ENCODE measurements at places on chromosomes 7 and 10.

- no peak for DNase-seq
Observed at GRCh38 chr7:141685285-141686023, 16.5 kb downstream of the DENND11 start.

- no peak for DNase-seq
Observed at GRCh38 chr7:2808891-2809665, 35.0 kb downstream of the GNA12 start.

GRCh38 chr7:83546586-83546985, 102.4 kb downstream of the SEMA3E start:
- no peak for DNase-seq

DNA sequence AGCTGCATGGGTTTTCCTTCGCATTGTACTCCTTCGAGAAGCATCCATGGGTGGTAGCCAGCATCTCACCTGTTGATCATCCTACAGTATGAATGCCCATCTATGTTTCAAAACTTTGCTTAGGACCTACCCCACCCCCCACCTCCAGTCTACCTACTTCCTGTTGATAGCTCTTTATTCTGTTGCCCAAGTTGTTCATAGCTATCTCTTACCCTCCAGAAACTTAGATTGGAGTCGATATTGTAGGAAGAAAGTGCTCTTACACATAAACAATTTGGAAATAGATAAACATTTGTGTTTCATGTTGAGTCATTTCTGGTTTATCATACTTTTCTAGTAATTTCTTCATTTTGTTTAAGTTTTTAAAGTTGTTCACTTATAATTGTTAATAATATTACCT, 90.1 kb downstream of the FAS start:
- DNase-seq = no peak

DNA sequence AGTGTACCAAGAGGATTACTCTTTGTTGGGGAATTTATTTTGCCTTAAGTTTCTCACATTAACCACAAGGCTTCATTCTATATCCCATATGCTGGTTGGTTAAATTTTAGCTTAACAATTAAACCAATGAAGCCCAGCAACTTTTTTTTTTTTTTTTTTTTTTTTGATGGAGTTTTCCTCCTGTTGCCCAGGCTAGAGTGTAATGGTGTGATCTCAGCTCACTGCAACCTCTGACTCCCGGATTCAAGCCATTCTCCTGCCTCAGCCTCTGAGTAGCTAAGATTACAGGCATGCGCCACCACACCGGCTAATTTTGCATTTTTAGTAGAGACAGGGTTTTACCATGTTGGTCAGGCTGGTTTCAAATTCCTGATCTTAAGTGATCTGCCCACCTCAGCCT, 75.0 kb upstream of the MKX start:
- DNase-seq = no peak

- DNase-seq = no peak
Observed at GRCh38 chr10:63431962-63432797, 33.6 kb downstream of the JMJD1C start.

GRCh38 chr10:123726836-123727235, 60.7 kb downstream of the GPR26 start:
- no peak for DNase-seq

DNA sequence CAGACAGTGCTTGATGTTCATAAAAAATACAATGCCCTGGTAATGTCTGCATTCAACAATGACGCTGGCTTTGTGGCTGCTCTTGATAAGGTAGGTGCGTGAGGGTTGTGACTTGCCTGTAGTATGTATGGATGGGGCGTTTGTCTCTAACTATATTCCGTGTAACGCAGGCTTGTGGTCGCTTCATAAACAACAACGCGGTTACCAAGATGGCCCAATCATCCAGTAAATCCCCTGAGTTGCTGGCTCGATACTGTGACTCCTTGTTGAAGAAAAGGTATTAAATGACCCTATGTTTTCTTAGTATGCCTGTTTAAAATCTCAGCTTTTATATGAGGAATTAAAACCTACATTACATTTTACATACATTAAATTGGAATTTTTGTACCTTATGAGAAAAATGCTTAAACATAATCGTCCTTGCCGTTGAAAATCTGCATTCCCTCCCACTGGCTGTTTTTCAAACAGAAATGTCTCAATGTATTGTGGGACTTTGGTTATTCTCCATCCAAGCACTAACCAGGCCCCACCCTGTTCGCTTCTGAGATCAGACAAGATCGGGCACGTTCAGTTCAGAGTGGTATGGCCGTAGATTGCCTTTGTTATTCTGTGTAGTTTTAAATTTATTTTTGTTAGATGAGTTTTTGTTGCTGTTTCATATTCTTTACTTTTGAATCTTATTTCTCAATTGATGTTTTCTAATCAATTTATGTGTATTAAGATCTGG, 85.3 kb downstream of the CUL1 start:
- DNase-seq = no peak

GRCh38 chr7:47202146-47202783, 379.6 kb downstream of the TNS3 start:
- DNase-seq = no peak

- no peak for DNase-seq
Observed at GRCh38 chr10:17037910-17038309, 91.7 kb downstream of the CUBN start.

DNA sequence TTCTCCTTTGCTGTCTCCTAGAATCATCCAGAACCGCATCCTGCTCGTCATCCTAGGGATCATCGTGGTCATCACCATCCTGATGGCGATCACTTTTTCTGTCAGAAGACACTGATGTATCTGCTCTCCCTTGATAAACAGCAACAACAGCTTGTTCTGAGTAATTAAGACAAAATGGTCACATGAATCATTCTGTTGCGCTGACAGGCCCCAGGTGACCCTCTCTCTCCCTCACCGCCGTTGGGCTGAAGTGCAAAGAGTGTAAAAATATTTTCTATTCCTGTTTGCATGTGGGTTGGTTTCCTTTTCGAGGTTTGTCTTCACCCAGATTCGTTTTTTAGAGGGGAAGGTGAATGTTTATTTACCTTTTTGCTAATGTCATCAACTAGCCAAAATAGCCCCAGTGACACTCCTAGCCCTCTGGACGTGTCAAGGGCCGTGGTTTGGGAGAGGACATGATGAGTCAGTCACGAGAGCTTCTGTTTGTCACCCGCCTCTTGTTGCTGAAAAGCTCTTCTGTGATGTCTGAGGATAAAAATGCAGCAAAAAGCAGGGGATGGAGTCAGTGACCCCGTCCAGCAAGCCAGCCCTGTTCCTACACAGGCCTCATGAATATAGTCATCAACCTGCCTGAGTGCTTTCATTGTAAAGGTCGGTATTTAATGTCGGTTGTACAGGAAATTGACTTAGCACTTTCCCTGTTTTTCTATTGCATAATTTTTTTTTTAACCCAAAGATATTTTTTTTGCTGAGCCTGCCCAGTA, 134.6 kb upstream of the TCF7L2 start:
- no peak for DNase-seq

- no peak for DNase-seq
Observed at GRCh38 chr10:18332484-18332883, 192.3 kb downstream of the CACNB2 start.

DNA sequence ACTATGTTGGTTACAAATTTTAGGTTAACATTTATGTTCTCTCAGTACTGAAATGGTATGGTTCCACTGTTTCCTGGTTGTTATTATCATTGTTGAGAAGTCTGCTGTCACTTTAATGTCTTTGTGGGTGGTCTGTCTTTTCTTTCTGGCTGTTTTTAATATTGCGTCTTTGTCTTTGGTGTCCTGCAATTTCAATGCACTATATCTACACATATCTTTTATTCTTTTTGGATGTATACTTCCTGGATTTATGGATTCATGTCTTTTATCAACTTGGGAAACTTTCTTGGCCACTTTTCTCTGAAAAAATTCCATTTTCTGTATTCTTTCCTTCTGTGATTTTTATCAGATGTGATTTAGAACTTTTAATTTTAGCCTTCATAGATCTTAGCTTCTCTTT, 250.2 kb downstream of the BUB3 start:
- no peak for DNase-seq

DNA sequence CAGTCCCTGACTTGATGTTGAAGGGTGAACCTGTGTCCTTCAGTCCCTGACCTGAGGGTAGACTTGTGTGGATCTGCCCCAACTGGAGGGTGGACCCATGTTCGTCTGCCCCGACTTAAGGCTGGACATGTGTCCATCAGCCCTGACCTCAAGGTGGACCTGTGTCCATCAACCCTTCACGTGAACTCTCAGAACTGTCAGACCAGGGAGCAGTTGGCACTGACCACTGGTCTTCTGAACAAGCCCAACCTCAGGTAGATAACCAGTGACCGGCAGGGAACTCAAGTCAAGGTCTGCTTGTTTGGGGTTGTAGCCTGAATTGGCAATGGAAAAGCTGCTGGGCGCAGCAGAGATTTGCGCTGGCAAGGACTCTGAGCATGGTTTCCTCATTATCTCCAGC, 96.5 kb downstream of the ADCY1 start:
- no peak for DNase-seq

DNA sequence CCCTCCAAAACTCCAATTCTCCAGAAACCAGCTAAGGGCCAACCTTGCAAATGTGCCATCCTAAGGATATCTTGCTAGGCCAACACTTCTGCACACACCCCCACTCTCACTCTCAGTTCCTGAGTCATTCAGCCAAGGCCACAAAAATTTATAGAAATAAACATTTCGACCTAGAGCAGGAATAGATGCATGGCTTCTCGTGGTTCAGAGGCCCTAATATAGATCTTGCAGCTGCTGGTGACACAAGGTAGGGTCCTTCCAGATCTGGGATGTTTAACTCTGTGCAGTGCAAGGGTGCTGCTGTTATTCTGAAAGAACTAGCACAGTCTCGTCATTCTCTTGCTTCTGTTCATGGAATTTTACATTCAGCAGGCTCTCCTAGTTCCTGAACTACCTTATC, 369.3 kb downstream of the CALN1 start:
- DNase-seq = no peak

GRCh38 chr7:129014501-129015101, 40.3 kb downstream of the TNPO3 start:
- DNase-seq = no peak

DNA sequence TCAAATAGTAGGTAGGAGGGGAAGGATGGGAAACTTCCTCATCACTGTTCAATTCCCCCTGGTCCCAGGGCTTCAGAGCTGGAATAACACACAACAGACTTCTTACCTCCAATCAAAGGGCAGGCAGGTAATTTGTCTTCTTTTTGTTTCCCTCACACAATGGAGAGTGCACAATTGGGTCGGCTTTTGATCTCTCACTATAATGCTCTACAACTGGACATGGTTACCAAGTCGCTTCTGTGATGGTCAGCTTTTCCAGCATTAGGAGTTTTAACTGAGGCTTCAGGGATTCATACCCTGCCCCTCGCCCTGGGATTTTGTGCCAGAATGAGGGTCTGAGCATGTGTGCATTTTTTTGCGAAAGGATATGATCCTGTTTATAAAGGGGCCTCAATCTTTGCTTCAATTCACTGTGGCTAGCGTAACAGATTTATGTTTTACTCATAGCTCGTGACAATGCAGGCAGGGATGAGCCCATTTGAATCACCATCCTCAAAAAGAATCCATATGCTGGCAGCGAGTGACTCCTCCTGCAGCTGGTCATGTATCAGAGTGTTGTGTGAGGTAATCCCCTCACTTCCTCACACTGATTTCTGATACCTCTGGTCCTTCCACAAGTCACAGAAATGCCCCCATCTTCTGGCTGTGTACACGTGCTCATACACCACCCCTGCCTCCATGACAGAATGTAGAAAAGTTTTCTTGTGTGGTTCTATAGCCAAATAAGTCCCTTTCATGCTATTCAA, 189.6 kb downstream of the CTTNBP2 start:
- no peak for DNase-seq

GRCh38 chr7:99525713-99526440, 21.4 kb downstream of the ZKSCAN5 start:
- no peak for DNase-seq

- no peak for DNase-seq
Observed at GRCh38 chr7:67566101-67566500, 569.5 kb downstream of the TYW1 start.

- no peak for DNase-seq
Observed at GRCh38 chr10:70559861-70560260, 42.7 kb downstream of the PRF1 start.

DNA sequence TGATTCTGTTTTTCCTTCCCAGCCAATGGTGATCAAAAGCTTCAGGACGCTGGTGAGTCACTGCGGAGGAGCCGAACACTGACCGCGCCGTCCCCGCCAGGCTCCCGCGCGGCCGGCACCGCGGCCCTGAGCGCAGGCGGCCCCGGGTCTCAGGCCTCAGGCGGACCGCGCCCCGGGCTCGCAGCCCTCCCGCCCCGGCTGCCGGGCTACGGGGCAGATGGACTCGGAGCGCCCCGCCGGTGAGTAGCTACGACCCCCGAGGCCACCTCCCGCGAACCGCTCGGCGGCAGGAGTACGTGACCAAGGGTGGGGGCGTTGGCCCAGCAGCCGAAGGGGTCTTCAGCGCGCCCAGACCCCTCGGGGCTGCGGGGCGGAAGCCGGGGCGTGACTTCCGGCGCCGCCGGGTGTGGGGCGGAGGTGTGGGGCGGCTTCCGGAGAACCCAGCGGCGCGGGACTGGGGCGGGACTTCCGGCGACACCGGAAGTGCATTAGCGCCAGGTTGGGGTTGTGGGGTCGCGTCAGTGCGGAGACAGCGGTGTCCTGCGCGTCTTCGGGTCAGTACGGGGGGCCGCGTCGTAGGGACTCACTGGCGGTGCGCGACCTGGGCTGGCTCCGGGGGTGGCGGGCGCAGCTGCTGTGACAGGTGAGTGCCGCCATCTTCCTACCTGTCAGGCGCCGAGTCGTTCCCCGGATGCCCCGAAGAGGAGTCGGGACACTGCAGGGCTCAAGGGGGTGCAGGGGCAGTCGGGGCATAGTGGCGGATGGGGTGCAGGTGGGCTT, at the start of gene WDR37:
Gene WDR37, plus strand, starts transcription at position 60 of the 780 bp plus-strand sequence. CDS start 15,771 bp downstream, outside the sequence.
- DNase-seq = peak; percentile 82

GRCh38 chr7:76513817-76514799, 3.8 kb downstream of the UPK3B start:
- DNase-seq = no peak

- DNase-seq = no peak
Observed at GRCh38 chr7:12146813-12147212, 64.3 kb upstream of the TMEM106B start.

- no peak for DNase-seq
Observed at GRCh38 chr10:112229901-112230300, 46.3 kb upstream of the GPAM start.

- no peak for DNase-seq
Observed at GRCh38 chr7:68400783-68401182, 1197.5 kb upstream of the AUTS2 start.

- DNase-seq = no peak
Observed at GRCh38 chr7:24231493-24231892, 52.5 kb upstream of the NPY start.

Data from activated gamma-delta T cell (primary cell).